ENCODE measurements at places on chromosomes 6 and 20.

- DNase-seq: no peak
Measured at GRCh38 chr20:40868551-40869217, 159.9 kb upstream of the TOP1 start.

DNA sequence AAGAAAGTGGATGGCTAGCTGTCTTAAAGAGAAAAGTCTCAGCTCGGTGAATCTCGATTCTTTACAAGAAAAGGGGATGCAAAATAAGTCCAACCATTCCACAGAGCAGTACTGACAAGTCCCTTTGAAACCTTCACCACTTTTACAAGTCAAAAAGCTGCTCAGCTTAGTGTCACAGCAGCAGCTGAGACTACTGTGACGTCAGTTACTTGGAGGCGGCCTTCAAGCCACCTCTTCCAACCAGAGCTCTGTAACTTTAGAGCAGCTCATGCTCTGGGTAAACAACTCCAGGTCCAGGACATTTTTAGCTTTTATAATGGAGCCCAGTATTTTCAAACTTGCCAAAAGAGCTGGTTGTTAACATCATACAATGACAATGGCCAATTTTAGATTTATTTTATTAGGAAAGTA, at the start of gene KIAA0408:
Gene KIAA0408, minus strand, starts transcription at position 159 of the 411 bp plus-strand sequence. CDS start 5,408 bp downstream, outside the sequence.
- no peak for DNase-seq

DNA sequence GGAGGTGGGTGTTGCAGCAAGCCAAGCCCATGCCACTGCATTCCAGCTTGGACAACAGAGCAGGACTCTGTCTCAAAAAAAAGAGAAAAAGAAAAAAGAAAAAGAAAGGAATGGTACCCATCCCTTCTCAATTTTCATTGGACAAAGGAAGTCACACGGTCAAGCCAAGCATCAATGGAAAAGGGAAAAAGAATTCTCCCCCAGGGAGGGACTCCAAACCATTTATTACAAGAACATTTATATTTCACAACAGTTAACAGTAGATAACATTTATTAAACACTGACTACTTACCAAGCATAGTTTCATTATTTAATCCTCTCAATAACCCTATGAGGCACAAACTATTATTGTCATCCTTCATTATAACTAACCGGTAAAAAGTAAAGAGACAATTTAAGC, 6.6 kb upstream of the KIF13A start:
- no peak for DNase-seq

GRCh38 chr6:73088138-73088813, 137.0 kb downstream of the KHDC1L start:
- no peak for DNase-seq

DNA sequence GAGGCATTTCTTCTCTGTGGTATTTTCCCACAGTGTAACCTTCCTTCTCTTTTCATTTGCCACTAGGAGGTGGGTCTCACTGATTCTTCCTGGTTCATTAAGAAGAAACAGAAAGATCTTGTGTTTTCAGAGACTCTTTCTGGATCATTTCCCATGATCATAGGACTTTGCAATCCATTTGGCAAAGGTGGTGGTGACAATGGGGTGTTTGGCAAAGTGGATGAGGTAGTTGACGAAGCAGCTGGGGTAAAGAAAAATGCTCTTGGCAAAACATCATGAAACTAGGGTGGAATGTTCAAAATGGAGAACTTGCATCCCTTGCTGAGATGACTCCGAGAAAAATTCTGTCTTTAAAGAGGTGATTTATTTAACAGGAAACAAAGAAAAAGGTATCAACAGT, 50.6 kb downstream of the TRAF3IP2 start:
- DNase-seq: no peak

- no peak for DNase-seq
Measured at GRCh38 chr20:57350081-57350710, 859 bp upstream of the RAE1 start.

DNA sequence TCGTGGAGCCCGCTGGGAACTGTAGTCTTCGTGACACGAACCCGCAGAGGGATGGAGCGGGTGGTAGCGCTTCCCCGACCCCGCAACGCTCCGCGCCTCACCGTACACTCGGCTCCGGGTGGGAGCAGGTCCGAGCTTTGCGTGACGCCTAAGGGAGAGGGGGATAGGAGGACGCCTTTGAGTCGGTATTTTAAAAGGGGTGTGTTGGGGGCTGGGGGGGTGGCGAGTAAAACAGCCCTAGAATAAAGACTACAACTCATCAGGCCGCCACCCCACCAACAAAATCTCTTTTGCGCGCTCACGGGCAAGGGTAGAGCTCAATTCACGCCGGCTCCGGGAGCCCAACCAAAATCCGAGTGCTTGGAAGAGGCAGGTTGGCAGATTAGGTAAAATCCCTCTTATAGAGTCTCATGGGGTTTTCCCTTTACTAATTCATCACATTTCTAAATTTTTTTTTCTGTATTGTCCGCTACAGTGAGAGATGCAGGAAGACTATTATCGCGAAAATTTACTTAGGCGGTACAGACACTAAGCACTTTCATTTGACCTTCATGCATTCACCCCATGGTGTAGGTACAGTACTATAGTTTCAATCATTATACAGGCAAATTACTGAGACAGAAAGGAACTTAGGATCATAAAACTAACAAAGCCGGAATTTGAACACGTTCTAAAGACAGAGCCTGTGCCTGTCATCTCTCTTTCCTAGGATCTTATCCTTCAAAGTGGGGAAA, 706 bp upstream of the SNX14 start:
- DNase-seq: no peak

GRCh38 chr20:54624706-54625390, 149.5 kb downstream of the DOK5 start:
- no peak for DNase-seq

- peak; percentile 48 for DNase-seq
Measured at GRCh38 chr20:47677635-47678453, 107.4 kb downstream of the SULF2 start.

DNA sequence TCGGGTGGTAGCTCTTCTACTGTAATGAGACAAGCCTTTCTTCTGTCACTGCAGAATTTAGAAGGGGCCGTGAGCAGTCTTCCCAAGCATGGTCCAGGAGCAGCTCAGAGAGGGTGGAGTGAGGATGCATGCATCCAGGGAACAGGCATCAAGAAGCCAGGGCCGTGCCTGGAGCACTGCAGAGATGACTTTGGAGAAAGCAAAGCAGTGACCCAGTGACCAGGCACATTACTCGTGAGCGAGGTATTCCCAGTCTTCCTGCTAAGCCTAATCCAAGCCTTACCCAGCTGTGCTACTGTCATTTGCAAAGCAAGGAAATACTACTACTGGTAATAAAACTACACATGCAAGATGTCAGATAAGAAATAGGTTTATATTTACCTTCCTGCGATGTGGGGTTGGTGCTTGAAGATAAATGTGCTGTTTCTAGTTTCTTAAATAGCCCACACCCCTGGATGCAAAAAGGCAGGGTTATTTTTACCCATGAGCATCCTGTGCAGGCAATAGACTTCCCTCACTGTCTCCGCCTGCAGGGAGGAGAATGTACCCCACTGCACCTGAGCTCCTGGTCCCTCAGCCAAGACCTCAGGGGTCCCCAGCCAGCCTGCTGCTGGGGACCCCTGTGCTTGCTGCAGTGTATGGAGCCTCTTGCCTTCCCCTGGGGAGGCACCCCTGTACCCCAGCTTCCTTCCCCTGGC, 62.9 kb downstream of the SSR1 start:
- no peak for DNase-seq

GRCh38 chr20:38315290-38315966, 11.5 kb downstream of the BPI start:
- no peak for DNase-seq

- DNase-seq: no peak
Measured at GRCh38 chr6:9178071-9178470, 742.7 kb upstream of the SLC35B3 start.

DNA sequence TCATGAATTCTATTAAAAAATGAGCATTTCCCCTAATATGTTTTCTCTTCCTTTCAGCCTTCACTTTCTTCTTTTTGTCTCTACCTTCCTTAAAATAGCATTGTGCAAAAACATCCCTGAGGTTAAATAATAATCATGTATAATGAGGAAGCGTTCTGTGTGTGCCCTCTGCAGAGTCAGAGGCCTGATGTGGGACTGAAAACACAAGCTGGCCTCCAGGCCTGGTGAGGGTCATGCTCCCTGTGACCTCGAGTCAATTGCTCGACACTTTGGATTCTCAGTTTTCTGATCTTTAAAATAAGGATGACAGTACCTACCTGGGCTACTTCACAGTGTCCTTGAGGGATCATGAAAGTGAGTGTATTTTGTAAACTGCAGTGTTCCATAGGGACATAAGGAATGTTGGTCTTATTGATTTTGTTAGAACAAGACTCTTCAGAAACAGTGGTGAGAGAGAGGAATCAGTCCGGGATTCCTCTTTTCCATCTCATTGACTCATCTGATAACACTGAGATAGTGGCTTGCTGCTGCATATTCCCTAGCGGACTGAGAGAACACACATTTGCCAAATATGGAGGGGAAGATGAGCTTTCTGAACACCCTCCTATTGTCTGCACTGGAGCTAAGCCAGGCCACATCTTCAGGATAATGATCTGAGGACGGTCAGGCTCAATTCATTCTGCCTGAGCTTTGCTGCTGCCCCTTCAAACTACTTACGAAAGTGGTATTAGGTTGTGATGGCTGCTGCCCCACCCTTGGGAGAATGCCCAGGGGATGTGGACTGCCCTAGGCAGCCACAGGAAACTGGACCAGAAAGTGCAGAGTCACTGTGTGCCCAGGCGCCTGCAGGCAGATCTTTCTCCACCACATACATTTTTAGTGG, 39.6 kb upstream of the PDE7B start:
- no peak for DNase-seq

DNA sequence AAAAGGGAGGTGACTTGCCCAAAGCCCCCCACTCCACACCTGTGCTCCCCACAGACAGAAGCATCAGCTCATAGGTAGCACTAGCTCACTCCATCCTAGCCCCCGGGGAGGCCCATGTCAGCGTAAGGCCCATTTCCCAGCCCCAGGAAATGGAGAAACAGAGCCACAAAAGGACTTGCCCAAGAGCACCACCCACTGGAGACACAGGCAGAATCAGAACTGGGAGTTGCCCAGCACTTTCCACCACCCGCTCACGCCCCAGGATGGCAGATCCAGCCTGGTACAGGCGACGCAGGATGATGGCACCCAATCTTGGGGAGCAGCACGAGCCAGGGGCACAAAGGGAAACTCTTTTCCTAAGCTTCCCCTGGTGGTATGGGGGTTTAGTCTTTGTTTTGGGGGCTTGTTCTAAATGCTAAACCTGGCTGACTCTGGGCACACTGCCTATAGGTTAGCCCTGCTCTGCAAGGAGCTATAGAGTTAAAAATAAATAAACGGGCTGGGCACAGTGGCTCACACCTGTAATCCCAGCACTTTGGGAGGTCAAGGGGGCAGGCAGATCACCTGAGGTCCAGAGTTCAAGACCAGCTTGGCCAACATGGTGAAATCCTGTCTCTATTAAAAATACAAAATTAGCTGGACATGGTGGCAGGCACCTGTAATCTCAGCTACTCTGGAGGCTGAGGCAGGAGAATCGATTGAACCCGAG, 11.8 kb downstream of the C20orf203 start:
- no peak for DNase-seq

- no peak for DNase-seq
Measured at GRCh38 chr6:155108070-155108820, 113.1 kb downstream of the TIAM2 start.

DNA sequence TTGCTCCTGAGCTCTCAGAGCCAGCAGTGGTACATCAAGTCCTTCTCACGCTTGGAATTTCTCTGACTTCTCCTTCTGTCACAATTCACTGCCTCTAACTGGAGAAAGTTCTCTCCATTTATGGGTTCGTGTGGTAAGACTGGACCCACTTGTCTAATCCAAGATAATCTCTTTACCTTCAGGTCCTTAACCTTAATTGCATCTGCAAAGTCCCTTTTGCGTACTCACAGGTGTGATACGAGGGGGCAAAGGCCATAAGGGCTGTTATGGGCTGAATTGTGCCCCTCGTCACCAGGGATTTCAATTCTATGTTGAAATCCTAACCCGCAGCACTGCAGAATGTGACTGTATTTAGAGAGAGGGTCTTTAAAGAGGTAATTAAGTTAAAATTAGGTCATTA, 27.5 kb upstream of the TBC1D22B start:
- DNase-seq: no peak

Data from stimulated activated CD4-positive, alpha-beta T cell treated with anti-CD3 and anti-CD28 coated beads, Interleukin-2, amount 100 ng/mL, for 4 hours (primary cell).